ENCODE measurements at places on chromosomes 1 and 21.

DNA sequence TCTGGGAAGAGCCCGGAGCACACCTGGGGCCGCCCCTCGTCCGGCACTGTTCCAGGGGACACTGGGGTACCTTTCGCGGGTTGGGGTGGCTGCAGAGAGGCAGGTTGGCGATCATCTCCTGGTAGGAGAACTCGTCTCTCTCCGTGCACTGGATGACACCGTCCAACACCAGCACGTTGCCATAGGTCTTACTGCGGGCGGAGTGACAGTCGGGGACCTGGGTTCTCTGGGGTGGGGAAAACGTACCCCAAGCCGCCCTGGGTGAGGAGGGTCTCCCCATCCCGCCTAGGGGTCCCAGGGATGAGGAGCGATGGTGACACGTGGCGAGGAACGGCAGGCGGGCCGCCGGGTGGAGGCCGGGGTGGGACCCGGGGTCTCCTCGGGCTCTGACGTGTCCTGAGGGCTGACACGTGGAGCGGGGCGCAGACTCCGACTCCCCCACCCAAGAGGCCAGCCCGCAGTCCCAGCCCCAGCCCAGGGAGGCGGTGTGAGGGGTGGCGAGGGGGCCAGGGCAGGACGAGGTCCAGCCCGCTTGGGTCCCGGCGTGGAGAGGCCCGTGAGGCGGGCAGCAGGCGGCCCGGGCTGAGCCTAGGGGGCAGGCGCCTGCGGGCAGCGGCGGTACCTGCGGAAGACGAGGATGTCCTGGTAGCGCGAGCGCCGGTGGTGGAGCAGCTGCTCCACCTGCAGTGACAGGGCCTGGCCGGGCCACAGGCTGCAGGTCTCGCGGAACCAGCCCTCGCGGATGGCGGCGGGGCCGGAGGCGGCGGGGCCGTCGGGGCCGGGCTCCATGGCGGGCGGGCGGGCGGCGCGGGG lies 457 bp downstream of the SRM start:
- DNase-seq, result no peak

DNA sequence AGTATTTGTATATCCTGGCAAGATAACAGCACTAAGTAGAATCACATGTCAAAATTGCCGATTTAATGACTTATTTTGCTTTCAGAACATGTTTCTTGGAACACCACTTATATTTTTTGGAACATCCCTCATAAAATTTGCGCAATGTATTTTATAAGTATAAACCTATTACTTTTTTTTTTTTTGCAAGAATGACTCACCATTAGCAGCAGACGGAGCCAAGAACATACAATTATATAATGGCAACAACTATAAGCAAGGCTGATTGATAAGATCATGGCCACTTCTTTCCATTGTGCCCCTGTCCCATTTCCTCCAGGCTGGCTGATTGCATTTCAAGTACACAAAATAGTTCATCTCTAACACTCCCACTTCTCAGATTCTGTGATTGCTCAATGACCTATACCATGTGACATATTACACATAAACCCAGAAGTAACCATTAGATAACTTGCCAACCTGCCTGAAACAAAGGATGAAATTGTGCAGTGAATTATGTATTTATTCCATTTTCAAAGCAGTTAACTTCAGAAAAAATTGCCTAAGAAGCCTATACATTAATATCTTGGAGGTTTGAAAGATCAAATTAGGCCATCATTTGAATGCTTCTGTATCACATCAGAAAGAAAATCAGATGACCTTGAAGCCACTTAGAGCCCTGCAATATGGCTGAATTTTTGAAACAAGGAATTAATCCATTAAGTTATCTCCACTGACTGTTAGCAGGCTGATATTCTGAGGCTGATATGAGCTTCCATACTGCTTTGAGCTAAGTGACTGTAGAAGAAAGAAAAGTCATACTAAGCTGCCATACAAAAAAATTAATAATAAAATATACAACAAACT lies 77.8 kb upstream of the PRMT6 start:
- DNase-seq, result no peak

GRCh38 chr1:174689524-174689923 lies 241.8 kb downstream of the GPR52 start:
- DNase-seq, result no peak

GRCh38 chr1:165116732-165117131 lies 239.8 kb downstream of the LMX1A start:
- DNase-seq, result no peak

DNA sequence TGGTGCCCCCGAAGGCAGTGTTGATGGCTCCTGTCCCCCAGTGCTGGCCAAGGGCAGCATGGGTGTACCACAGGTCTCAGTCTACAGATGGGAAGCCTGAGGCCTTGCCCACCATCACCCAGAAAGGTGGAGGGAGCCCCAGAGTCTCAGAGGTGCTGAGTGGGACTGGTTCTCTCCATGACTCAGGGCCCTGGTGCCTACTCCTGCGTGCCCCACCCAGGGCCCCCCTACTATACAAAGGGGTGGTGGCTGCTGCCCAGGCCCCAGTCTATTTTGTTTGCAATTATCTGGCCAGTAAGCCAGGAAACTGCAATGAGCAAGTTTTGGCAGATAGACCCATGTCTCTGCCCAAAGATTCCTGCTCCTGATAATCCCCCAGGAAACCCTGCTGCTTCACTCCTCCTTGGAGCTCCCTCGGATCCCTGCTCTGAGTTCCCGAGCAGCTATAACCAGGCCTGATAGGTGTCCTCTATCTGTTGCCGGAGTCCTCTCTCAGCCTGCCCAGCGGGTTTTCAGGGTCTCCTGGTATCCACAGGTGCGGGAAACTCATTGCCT lies 41.7 kb downstream of the EDN2 start:
- DNase-seq, result no peak

GRCh38 chr21:17513214-17514123 lies 626 bp downstream of the CXADR start:
- peak; percentile 23 for DNase-seq

GRCh38 chr1:204831186-204831585 lies 39.5 kb upstream of the NFASC start:
- no peak for DNase-seq

- no peak for DNase-seq
These were observed 121.6 kb downstream of the SIK1 start for GRCh38 chr21:43305336-43305665.

GRCh38 chr1:198491596-198491995 lies 48.9 kb downstream of the ATP6V1G3 start:
- no peak for DNase-seq

DNA sequence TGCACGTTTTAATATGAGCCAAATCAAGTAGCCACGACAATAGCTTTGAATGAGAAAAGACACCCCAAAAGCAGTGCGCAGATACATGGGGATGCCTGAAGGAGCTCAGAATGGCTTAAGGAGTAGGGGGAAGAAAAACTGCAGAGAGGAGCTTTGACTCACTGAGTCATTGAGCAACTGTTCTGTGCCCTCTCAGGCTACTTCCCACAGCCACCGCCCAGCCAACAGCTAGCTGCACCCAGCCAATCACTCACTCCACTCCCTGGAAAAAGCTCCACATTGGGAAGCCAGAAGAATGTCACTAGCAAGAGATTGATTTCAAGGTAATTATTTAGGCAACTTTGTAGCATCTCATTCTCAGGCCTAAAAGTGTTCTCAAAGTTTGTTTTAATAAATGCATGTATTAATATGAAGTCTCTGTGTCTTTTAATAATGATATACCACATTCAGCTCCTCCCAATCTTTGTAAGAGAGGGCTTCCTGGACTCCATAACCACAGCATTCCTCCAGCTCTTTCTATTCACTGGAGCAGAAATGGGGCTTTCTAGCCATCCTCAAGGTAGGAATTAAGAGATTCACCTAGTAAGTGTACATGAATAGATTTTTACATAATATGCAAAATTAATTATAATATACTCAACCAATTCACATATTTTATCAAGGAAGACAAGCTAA lies 16.8 kb downstream of the DUSP10 start:
- no peak for DNase-seq

- no peak for DNase-seq
These were observed 52.6 kb downstream of the S100B start for GRCh38 chr21:46552274-46552673.

- DNase-seq, result no peak
These were observed 18.0 kb downstream of the CD244 start for GRCh38 chr1:160844447-160845232.

DNA sequence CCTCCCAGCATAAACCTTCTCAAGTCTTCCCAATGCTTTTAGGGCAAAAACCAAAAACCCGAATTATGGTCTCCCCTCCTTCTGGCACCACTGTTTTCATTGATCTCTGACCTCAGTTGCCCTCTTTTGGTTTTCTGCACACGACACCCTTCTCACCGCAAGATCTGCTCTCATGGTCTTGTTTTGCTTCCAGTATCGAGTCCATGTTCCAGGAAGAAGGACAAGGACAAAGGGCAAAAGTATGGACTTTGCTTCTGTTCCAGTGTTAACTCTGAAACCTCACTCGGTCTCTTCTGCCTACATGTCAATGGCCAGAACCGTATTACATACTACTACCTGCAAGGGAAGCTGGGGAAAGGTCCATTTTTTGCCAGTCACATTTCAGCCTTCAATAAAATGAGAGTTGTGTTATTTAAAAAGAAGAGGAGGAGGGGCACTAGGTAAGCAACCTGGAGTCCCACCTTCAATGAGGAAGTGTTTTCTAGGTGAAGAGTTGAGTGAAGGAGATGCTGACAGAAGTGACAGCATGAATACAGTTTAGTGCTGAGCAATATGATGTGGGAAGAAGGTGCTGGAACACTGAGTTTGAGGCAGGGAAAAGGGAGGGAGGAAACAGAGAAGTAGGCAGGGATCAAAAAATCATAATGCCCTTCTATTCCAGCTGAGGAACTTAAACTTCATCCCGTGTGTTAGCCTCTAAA lies 183.4 kb downstream of the FGGY start:
- DNase-seq, result no peak

GRCh38 chr1:32741413-32742198 lies 39.0 kb upstream of the SYNC start:
- peak; percentile 55 for DNase-seq

- no peak for DNase-seq
These were observed 24.2 kb upstream of the PHTF1 start for GRCh38 chr1:113783254-113784103.

DNA sequence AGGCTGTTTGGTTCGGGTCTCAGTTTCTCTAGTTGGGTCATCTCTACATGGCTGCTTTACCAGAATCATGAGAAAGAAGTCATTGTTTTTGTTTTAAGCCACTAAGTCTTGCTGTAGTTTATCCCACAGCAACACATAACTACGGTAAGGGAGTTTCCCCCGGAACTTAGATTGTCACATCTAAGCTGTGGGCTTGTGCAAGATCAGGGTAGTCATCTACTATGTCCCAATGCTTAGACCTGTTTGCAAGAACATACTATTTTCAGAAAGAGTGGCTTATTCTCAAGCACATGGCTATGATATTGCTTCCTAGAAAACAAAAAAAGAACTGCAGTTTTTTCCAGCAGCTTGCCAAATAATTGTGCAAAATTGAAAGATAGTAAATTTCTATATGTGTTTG lies 18.0 kb upstream of the OLIG2 start:
- DNase-seq, result no peak

DNA sequence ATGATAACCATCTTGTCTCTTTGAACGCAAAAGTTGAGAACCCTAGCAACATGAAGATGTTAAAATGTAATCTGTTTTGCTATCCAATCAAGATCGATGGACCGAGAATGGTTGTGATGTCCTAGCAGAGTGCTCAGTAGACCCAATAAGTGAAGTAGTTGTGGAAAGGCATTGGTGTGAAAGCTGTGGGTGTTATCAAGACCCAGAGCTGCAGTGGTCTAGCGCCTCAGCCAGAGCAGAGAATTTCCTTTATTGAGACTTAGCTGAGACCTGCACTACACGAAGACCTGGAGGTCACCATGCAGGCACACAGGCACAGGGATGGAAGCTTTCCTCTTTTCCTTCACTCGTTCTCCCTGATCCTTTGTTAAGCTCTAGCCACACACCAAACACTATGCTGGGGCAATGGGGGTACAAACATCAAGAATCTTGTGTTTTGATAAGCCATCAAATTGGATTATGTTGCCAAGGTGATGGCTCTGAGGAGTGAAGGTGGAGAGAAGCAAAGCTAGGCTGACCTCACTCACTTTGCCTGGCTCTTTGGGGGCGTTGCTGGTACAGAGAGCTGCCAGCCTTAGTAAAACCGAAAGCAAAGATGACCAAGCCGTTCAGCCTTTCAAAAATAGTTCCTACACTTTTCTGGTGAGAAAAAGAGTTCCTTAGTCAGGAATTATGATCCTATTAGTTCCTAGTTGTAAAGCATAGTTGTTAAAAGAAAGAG lies 24.1 kb downstream of the METTL13 start:
- DNase-seq, result no peak

DNA sequence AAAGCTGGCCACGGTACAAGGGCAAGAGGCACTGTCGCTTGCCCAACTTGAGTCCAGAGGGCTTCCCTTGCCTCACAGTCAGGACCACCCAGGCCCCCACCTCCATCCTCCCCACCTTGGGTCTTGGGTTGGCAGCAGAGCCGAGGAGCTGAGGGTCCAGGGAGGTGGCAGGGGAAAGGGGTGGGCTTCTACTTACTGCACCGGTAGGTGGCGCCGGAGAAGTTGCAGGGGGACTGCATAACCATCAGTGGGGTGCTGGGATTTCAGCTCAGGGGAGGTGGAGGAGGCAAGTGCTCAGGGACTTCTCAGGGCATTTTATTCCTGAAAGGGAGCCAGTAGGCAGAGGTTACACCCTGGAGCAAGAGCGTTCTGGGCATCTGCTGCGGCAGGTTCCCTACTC lies 44.0 kb downstream of the TRIM62 start:
- DNase-seq, result peak; percentile 27

DNA sequence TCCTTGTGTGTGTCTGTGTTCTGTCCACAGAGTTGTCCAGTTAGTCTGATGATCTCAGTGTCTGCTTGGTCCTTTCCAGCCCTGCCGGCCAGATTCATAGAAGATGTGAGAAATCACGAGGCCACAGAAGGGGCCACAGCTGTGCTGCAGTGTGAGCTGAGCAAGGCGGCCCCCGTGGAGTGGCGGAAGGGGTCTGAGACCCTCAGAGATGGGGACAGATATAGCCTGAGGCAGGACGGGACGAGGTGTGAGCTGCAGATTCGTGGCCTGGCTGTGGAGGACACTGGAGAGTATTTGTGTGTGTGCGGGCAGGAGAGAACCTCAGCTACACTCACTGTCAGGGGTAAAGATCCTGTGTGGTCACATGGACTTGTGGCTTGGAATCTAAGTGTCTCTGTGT lies 95.8 kb downstream of the OBSCN start:
- DNase-seq, result no peak

DNA sequence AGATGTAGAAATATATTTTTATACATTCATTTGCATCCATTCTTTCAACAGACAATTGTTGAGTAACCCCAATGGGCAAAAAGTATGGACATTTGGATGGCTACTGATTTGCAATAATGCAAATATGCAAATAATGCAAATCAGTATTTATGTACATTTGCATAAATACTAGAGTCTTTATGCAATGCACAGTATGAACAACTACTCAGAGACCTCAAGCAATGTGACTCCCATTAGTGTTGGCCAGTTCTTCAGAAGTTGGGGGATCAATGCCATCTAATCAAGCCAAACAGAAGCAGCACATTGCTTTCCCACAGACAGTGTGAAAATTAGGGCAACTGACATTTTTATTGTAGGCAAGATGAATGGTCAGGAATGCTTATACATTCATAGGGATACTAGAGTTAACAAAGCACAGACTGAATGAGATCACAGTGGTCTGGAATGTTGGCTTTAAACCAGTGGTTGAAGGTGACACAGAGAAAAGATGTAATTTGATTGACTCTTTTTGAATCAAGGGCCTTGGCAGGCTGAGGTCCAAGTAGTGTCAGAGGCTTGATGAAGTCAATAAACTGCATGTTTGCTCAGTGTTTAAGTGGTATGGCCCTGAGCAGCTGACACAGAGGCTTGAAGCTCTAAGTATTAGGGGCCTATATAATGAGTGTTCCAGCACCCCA lies 256.6 kb downstream of the CTH start:
- DNase-seq, result no peak
